Suprapubic skin (tissue), 4 donors: ENCODE measurements at places on chromosomes 12 and 14.

DNA sequence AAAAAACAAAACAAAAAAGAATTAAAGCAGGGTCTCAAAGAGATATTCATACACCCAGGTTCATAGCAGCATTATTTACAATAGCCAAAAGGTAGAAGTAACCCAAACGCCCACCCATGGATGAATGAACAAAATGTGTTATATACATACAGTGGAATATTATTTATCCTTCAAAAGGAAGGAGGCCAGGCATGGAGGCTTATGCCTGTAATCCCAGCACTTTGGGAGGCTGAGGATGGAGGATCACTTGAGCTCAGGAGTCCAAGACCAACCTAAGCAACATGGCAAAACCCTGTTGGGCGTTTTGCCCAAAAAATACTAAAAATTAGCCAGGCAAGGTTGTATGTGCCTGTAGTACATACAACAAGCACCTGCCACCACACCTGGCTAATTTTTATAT is 4.6 kb downstream of the METTL3 start:
- DNase-seq, result no peak

DNA sequence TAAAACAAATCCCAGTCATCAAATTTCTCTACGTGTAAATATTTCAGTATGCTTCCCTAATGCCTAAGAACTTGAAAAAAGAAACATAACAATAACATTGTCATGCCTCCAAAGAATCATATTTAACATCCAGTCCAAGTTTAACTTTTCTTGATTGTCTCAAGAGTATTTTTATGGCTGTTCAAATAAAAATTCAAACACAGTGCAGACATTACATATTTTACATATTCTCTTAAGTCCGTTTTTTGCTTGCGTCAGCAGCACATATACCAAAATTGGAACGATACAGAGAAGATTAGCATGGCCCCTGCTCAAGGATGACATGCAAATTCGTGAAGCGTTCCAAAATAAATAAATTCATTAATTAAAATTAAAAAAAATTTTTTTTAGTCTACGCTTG is 23.3 kb upstream of the EEA1 start:
- DNase-seq, result no peak

DNA sequence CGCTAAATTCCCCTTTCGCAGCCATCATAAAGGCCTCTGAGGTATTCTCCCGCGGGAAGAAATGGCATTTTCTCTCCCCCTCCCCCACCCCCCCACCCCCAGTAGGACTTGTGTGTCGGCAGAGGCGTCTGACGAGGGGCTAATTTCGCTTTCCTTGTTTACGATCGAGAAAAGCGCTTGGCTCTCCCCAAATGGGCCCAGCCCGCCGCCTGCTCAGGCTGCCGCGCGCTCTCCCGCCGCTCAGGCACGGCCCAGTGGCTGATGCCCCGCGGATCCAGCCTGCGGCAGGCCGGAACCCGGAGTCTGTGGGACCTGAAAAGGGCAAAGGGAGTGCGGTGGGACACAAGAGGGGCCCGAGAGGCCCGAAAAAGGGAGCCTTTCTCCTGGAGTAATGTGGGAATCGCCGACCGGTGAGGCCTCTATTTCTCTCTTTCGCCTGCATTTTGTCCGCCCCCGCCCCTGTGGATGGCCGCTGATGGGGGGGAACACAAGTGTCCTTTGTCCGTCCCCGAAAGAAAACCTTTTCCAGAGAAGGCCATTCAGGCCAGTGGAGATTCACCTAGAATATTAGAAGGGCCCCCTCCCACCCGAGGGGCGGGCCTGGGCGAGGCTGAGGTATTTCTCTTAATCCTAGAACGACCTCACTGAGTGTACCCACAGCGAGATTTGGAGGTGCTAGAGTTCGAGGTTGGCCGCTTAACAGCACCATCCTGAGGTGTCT is 9.0 kb upstream of the HOXC6 start:
- no peak for DNase-seq

DNA sequence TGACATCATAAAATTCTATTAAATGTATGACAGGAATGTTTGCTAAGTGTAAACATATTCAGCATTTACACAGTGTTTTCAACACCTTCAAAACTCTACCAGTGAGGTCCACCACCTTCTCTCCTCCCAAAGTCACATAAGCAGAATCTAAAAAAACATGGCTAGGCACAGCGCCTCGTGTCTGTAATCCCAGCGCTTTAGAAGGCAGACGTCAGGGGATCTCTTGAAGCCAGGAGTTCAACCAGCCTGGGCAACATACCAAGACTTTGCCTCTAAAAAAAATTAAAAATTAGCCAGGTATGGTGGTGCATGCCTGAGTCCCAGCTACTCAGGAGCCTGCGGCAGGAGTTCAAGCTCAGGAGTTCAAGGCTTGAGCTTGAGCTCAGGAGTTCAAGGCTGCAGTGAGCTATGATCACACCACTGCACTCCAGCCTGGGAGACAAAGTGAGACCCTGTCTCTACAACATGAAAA is 30.0 kb downstream of the NUMB start:
- DNase-seq, result no peak

- DNase-seq, result no peak
These were observed 163.7 kb upstream of the NOVA1 start for GRCh38 chr14:26761532-26761931.

DNA sequence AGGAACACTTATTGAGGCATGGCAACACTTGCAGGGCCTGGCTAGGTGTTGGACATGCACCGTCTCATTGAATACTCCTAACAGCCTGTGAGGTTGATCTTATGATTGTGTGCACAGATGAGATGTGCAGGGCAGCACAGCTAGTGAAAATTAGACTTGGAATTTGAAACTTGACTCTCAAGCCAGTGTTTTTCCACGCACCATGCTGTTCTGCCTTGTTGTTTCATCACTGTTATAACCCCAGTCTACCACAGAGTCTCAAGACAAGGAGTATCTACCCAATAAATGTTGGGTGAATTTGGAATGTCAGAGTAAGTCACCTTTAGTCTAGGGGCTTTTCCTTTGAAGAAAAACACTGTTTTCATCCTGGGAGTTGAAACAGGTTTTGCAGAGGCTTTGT is 55.8 kb upstream of the LRIG3 start:
- no peak for DNase-seq

DNA sequence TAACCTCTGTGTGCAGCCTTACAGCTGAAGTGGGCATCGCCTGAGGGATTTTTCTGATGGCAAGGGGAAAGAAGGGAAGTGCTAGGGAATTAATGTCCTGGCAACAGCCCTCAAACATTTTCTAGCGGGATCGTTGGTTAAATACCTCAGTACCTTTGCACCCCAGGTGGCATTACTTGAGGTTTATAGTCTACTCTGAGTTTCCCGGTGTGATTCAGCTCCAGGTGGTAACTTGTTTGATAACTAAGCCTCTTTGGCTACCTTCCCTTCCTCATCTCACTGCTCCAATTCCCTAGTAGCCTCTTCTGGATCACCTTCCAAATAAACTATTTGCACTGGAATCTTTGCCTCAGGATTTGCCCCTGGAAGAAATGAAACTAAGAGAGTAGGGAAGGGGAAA is 237.0 kb upstream of the SSTR1 start:
- no peak for DNase-seq

- DNase-seq, result no peak
These were observed 85.1 kb downstream of the DRAM1 start for GRCh38 chr12:101962486-101962885.

DNA sequence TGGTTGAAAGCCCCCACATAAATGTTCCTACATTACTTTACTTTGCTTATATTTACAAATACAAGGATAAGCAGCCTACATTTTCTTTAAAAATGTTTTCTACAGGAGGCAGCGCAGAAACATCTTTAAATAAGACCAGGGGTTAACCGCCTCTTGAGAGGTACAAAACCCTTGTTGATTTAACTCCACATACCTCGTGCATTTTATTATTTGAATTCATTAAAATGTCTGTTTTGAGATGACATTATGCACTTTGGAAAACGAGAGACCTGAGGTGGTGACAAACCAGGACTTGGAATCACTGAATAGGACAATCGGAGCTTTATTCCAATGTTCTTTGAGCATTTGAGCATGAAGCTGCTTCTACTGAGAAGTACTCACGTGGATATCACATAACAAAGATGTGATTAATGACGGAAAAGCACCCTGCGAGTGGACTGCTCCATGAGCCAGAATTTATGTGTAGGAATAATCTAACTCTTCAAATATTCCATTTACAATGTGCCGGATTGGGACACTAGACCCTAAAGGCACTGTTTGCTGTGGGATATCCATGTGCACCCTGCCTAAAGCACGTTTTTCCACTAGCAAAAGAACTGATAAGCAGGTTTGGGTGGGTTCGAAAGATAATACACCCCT is 746 bp upstream of the DUSP16 start:
- DNase-seq, result no peak

GRCh38 chr14:31510222-31510621 is 22.4 kb upstream of the GPR33 start:
- no peak for DNase-seq

GRCh38 chr12:95096852-95097251 is 23.4 kb upstream of the NR2C1 start:
- no peak for DNase-seq

DNA sequence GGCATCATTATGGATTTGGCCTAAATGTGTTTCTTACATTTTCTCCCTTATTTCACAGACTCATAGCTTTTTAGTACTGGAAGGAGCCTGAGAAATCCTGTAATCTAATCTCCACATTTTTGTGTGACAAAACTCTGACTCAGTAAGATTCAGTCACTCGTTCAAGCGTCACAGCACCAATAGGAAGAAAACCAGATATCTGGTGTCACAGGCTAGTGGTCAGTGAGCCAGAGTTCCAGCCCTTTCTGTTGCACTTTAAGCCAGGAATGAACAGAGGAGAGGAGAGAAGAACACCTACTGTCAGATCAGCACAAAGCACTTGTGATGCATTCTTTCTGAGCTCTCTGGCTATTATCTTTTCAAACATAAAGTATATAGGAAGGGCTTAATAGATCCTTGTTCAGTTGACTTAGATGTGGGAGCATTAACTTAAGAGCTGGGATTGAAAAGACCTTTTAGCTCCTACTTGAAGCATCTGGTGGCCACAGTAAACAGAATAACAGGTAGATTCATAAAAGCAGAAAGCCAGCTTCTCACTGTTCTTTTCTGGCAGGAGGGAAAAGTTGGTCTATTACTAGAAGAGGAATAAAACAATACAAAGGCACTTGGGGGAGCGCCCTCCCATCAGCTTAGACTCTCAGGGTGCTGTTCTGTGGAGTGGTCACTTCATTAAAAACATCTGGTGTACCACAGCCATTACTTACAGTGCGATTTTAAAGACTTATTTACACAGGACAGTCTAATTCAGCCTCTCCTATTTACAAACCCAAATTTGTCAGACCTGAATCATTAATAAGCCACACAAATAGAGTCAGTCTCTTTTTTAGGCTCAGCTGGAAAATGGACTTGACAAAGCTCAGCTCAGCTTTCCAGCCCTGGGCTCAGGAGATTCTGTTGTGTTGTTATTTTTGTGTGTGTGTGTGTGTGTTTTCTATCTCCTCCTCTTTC is 12.2 kb upstream of the NID2 start:
- DNase-seq, result no peak

DNA sequence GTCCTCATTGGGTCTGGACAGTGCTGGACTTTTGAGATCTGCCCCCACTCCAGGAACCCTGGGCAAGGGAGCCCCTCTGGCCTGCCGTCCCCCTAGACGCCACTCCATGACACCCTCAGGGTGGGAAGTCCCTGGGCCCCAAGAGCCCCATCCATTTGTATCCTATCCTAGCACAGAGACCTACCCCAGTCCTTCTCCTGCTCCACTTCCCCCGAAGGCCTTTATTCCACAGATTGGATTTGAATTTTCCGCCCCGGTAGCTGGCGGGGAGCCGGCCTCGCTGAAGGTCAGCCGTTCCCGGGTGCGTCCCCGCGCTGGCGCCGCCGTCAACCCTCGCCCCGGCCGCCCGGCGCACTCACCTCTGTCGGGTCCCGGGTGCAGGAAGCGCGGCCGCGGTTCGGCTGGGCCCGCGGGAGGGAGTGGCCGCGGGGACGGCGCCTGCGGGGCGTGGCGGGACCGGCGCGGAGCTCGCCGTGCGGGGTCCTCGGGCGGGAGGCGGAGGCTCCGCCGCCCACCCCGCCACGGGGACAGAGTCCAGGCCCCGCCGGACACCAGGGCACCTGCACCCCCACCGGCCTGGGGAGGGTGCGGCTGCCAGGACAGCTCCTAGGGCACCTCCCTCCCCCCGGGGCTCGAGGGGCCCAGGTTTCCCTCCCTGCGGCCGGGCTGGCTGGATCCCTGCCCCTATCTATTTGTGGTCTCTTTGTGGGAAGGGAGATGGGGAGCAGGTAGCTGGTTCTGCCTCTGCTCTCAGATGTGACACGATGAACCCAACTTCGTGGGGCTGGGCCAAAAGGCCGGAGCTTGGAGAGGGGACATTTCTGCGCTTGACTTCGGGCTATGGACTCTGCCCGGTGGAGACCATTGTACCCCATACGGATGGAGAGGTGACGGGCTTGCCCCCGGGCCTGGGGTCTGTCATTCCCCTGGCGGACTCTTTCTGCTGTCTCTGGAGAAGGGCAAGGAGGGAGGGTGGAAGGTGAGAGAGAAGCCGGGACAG is 19.9 kb upstream of the GPR68 start:
- DNase-seq, result no peak
